ENCODE measurements at places on chromosomes 13 and 19.

- DNase-seq, result no peak
Observed at GRCh38 chr19:16957151-16957701, 68.4 kb downstream of the F2RL3 start.

GRCh38 chr19:30852168-30852567 is 480.0 kb downstream of the ZNF536 start:
- no peak for DNase-seq

DNA sequence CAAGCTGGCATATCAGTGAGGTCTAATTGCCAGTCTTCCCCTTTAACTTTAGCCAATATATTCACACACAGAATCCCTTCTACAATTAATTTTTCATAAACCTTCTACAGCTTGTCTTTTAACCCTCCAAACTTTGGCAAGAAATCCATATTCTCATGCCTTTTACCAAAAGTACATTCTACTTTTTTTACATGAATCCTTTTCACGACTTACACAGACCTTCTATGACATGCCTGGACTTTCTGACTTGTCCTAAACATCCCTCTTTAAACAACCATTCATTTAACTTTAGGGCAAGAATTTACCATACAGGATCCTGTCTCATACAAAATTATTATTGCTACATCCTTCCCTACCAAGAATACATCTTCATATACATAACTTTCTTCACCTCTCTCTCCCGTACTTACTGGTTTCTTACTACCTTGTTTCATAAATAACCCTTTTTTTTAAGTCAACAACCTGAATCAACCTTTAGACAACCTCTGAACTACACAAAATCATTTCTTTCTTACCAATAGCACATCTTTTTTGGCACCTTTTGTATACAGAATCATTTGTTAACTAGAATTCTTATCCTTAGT is 23.5 kb downstream of the ZNF544 start:
- DNase-seq, result peak; percentile 46

DNA sequence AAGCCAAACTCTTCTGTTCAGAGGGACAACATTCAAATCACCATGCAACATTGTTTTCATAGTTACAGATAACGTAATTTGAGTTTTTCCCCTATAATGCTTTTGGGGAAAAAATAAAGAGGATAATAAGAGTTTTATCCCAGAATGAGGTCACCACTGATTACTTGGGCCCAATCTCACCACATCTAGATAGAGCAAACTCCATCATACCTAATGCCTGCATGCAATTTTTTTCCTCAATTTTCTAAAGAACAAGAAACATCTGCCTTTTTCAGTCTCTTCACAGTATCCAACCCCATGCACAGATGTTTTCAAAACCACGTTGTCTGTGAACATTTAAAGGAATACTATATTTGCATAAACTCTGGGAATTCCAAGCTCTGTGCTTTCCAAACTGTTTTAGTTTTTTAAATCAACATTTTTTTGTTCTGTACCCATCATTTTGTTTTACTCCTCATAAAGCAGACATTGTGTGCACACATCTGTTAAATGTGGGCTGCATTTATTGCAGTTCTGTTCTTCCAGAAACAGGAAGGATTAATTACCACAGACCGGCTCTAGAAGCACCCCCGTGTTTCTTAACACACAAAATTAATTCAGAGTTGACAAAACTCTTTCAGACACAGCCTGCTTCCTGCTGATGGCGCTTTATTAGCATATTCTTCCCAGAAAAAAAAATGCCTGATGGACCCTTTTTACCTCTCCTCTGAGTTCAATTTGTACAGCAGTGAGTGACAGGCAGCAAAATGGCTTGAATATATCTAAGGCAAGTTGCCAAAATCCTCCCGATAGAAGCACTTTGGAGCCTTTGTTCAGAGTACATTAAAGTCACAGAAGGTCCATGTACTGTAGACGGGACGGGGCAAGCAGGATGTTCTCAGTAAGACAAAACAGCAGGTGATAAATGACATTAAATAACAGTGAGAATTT is 1171.9 kb downstream of the EFNB2 start:
- DNase-seq, result no peak

DNA sequence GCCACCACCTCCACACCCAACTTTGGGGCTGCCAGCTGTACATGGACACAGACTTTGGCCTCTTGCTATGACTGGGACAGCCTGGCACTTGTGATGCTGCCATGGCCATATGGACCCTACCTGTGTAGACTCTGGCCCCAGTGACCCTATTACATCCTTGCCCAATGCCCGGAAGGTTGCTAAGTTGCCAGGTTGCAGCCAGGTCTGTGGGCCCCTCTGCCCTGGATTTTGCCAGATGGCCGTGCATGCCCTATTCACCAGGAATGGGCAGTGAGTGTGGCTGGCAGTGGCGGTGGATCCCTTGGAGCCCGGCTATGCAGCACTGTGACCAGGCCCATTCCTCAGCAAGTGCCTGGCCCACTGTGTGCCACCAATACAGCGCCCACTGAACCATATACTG is 8.9 kb upstream of the SDHAF1 start:
- no peak for DNase-seq

GRCh38 chr19:16897856-16898161 is 9.0 kb downstream of the F2RL3 start:
- peak; percentile 15 for DNase-seq

DNA sequence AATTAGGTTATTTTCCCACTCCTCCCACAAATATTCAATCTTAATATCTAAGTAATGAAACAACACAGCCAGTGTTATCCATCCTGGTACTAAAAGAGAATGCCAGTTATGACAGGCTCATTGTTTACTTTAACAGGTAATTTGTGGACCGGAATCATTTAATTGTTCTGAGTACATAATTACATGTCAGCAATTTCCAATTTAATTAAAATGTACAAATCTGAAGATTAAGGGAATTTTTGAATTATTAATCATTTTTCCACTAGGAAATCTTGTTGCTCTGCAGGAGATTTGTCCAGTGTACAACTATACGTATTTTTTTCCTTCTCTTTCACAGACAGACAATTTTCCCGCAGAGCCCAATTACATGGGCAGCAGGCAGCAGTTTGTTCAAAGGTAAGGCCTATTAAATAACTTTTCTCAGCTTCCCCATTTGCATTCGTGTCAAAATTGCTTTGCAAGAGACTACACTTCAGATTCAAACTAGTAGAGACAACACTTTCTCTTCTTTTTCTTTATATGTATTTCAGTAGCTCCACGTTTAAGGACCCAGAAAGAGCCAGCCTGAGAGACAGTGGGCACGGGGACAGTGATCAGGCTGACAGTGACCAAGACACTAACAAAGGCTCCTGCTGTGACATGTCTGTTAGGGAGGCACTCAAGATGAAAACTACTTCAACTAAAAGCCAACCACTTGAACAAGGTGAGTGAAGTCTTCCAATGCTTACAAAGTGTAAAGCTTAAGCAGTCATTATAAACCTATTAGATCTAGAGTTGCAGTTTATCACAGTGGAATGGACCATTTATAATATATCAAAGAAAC is 34.8 kb downstream of the PCDH17 start:
- DNase-seq, result no peak

GRCh38 chr19:7578127-7578526 is 17.5 kb upstream of the CAMSAP3 start:
- no peak for DNase-seq

DNA sequence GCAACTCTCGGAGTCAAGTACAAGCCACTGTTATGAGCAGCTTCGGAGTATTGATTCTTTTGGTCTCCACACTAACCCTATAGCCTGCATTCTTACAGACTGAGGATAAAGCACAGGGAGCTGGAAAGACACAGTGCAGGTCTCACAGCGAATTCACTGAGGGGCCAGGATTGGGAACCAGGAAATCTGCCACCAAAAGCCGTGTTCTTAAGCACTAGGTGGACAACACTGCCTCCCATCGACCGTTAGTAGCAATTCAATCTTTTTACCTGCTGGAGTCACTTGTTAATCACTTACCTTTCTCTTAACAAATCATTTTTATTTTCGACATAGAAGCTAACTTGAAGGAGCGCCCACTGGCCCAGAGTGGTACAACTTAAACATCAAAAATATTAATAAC is 6.3 kb downstream of the PMIS2 start:
- peak; percentile 41 for DNase-seq

DNA sequence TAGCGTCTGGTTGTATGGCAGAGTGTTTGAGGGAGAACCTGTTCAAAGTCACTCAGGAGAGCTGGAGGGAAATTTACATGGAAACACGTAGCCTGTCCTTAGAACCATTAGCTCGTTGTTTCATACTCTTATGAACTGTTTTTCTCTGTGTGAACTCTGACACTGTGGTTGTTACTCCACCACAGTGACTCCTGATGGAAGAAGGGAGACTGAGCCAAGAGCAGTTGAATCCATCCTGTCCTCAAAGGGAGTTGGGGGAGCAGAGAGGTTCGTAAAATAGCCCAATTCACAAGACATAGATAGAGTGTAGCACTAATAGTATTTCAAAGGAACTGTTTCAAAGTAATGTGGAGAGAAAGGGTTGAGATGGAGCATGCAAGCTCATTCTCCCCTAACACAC is 964.8 kb downstream of the PCDH9 start:
- DNase-seq, result no peak

GRCh38 chr19:290372-291005 is 714 bp downstream of the PLPP2 start:
- peak; percentile 66 for DNase-seq

- peak; percentile 66 for DNase-seq
Observed at GRCh38 chr19:18832306-18833140, 764 bp downstream of the UPF1 start.

DNA sequence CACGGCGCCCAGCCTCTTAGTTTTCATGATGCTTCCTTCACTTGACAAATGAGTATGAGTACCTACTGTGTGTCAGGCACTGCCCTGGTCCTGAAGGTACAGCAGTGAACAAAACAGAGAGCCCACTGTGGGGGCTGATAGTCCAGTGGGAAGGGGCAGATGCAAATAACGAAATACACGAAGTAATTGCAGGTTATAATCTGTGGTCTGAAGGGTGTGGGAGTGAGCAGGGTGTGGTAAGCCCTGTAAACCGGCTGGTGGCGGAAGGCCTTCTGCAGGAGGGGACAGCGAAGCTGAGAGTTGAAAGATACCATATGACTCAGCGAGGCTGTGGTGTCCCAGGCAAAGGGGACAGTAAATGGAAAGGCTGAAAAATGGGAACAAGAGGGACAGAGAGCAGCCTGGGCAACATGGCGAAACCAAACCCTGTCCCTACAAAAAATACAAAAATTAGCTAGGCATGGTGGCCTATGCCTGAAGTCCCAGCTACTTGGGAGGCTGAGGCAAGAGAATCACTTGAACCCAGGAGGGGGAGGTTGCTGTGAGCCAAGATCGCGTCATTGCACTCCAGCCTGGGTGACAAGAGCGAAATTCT is 60.5 kb downstream of the MAP4K1 start:
- no peak for DNase-seq

- DNase-seq, result no peak
Observed at GRCh38 chr19:15248106-15248505, 15.9 kb upstream of the EPHX3 start.

DNA sequence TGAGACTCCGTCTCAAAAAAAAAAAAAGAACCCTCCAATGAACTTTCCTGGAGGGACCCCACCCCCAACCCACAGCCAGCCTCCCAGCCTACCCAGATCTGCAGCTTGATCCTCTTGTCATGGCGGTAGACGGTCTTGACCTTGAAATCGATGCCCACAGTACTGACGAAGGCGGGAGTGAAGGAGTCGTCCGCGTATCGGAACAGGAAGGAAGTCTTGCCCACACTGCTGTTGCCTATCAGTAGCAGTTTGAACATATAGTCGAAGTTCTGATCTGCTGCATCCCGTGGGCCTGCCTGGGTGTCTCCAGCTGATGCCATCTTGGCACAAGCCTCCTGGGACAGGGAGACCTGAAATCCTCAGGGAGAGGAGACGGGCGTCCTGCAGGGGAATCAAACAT is 2.4 kb downstream of the RAB3D start:
- DNase-seq, result no peak

- peak; percentile 8 for DNase-seq
Observed at GRCh38 chr13:105343134-105343806, 1192.2 kb downstream of the EFNB2 start.

DNA sequence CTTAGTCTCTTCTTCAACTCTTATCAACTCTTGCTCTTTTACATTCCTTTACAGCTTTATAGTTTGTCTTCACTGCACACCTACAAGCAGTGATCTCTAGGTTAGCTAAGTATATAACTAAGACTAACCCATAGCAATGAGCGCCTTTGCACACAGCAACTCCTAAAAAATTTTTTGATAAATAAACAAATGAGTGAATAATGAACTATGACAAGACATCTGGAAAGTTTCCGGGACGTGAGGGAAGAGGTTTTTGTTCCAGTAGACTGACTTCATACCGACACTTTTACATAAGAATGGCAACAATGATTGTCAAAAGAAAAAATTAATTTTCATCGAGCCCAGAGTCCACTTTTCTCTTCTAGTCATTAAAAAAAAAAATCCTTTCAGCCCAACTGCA is 98.3 kb downstream of the ELF1 start:
- peak; percentile 63 for DNase-seq

GRCh38 chr13:24252136-24252535 is 57.2 kb upstream of the C1QTNF9 start:
- DNase-seq, result no peak

- peak; percentile 20 for DNase-seq
Observed at GRCh38 chr19:12913011-12913561, 6.0 kb downstream of the SYCE2 start.

DNA sequence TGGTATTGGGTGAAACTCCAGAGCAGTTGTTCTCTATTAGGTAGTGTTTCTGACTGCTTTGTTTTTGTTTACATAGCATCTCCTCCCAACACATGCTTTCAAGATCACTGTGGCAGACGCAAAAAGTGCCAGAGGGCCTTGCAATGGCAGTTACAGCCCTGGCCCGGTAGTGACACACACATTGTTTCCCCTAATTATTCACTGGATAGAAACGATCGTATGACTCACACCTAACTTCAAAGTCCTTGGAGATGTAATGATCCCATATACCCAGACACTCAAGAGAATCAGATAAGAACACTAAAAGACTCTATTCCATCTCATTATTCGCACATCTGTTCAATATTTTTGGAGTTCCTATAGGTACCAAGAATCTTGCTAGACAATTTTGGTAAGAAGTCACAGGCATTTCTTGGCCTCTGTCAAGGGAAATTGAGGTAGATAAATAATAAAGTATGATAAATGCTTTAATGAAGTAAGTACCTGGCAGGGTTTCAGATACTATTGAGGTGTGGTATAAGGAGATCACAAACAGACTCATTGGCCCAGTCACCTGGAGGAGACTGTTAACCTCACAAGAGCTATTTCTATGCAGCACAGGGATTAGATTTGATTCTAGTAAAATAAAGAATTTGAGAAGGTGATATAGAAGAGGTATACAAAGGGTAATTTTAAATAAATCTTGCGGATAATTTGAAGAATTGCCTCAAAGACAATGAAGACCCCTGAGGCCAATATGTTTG is 485.3 kb downstream of the SLITRK6 start:
- DNase-seq, result peak; percentile 93

DNA sequence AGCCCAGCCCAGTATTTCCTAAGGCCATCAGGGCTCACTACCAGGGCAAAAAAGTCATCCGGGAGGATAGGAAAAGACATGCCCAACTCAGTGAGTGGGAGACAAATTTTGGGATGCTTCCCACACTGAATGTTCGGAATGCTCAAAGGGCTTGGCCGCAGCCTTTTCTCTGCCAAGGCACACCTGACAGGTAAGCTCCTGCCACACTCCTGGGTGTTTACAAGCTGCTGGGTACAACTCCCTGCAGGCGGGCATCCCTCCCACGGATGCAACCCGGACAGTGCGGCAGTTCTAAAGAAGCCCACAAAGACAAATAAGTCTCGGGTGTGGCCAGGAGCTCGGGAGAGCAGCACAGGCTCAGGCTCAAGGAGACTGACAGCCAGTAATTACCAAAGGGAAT is 28.1 kb downstream of the SLC7A1 start:
- no peak for DNase-seq

Data from ELR (cell line).